G401 (cell line): ENCODE measurements at places on chromosomes 7 and 10. TPM values are rescaled to one million over a fixed set of nuclear protein-coding genes. Genes with fewer than 3 reads are reported as not detected.

DNA sequence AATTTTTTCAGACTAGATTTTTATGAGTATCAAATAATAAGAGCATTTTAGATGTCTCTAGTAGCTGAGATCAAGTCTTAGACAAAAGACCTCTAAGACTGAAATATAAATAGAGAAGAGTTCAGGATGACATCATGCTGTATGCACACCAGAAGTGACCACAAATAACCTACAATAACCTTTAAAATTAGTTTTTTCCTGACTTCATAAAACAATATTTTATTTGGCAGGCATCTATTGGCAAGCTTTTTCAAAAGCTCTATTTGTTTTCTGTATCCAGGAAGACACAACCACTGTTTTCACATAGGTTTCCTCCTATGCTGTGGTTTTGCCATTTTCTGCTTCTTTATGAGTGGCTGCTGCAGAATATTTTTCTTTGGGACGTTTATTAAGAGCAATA lies 359.1 kb downstream of the CRPPA start:
- no peak for DNase-seq

DNA sequence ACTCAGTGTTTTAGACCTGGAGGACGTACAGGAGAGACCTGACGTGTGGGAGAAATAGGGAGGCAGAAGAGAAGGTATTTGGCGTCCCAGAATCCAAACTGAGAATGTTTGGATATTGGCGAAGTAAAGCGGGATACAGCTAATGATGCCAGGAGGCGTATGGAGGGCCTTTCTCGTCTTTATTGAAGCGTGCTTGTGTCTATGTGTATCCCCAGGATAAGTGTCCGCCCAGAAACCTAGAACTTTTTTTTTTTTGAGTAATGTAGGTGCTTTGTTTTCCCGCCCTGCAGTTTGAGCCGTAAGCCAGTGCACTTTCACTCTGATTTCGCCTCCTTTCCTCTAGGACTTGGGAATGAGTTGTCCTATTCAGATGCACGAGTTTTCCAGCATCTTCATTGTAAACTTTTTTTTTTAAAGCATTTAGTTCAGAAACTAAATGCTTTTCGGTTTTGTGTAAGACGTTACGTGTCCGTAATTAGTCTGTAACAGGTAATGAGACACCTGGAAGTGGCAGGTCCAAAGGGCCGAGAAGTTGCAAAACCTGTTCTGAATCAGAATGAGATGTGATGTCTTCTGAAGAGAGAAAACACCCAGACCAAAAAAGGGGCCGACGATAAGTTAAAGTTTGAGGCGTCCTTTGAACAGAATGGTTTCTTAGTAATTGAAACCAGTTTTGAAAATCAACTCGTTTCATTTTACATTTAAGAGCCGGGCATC lies 746 bp downstream of the ARL5B start:
- peak; percentile 55 for DNase-seq

DNA sequence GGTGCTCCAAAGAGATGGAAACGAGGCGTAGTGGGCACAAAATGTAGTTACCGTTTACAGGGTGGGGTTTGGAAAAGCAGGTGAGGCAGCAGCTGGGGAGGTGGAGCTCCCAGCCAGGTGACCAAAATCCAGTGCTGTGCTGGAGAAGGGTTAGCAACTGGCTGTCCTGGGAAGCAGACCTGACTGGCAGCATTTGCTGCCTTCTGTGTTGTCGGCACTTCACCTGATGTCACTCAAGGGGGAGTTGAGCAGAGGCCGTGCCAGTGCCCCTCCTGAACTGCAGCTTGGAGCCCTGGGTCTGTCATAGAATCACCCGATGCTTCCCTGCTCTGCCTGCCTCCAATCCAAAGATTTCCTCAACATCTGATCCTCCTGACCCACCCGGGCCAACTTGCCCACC lies 12.8 kb downstream of the GCK start:
- no peak for DNase-seq

DNA sequence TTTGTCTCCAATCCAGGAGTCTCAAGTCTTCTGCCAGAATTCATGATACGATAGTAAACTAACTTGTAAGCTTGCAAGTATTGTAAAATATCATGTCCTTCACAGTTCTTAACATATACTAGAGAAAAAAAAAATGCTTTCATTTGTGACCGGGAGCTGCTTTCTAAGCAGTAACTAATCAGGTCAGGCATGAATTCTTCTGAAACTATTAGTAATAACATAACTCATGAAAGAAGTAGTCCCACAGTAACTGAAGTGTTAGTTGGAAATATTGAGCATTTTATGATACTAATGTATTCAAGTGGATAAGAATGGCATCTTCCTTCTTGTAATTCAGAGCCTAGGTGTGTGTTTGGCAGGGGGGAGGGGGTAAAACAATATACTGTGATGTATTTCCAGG lies 665.6 kb downstream of the DNAJB9 start:
- DNase-seq, result no peak

DNA sequence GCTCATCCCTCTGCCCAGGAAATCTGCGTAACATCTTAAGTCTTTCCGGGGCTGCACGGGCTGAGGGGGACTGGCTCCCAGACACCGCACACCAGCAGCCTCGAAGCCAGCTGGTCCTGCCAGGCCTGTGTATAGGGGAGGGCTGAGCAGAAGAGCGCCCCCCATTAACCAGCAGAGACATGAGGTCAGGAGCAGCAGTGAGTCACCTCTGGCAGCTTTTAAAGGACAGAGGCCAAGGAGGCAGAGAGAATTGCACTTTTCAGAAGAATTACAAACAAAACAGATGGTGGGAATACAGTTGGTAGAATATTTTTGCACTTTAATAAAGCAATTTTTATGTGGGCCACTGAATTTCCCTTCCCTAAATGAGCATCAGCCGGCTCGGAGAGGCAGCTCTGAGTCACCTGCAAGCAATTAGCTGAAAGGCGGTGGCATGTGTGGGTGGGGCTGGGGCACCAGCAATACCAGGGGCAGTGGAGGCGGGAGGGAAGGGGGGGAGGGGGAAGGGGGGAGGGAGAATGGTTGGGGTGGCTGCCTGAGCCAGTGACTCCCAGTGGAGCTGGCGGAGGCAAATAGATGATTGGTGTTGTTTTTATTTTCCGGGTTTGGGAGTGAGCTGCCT lies 39.1 kb downstream of the GOLGA7B start:
- no peak for DNase-seq

GRCh38 chr10:78626471-78626870 lies 442.3 kb upstream of the ZMIZ1 start:
- DNase-seq, result peak; percentile 93

DNA sequence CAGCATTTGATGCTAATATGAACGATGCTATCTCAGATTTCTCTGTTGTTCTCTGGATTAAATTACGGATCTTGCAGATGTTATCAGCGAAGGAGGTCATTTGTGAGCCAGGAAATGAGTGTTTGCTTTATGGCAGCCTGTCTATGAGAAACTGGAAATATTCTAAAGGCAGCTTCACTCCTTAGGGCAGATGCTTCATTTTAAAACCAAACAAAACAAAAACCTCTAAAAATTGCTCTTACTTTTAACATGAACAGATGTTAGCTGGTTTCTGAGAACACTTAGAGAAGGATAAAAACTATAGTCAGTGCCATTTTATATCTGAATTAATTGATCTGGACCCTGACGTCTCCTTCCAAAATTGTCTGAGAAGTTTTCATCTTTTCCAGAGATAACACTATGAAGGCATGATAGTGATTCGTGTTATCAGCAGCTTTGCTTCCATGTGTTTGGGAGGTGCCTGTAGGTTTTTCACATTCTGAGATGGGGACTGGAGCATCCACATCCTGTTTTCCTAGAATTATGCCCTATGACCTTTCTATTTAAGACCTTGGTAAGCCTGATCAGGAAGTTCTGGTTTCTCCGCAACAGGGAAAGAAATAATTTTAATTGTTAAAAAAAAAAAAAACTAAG lies 53.1 kb downstream of the CPED1 start:
- DNase-seq, result no peak

DNA sequence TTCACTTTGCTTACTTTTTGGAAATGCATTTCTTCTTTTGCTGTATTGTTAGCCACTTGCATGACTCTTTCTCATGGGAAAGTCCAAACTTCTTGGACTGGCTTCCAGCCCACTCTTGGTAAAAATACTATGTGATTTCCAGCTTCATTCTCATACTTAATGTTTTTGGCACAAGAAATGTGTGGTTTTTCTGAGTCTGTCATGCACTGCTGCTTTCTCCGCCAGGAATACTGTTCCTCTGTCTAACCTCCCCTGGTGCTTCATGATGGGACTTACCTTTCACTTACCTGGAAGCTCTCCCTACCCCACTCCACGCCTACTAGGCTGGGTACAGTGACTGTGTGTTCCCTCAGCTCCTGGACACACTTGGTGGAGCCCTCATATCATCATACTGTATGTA lies 18.7 kb downstream of the MGAM2 start:
- DNase-seq, result no peak

GRCh38 chr7:41730161-41730560 lies 27.3 kb upstream of the INHBA start:
- no peak for DNase-seq

GPR26 gene
- not detected in 2 replicates for total RNA-seq

DNA sequence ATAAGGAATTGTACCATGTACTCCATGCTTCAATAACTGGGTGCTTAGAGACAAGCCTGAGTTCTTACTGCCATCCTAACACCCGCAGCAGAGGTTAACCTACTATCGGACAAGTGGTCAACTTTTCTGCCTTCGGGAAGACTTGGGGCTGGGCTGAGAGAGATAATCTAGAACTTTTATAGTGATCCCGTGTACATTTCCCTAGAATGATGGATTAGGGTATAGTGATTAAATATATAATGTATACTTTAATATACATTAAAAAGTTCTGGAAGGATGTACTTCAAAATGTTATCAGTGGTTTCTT lies 12.2 kb upstream of the HNRNPF start:
- no peak for DNase-seq

TUBAL3 gene
- total RNA-seq, result not detected in 2 replicates

- DNase-seq, result no peak
Measured at GRCh38 chr7:104971290-104972071, 42.5 kb upstream of the KMT2E start.

MACROH2A2 gene
- 83.1 and 100 TPM in 2 replicates for total RNA-seq

IKZF1 gene
- not detected in 2 replicates for total RNA-seq

PILRB gene
- total RNA-seq, result 14.7 and 21.5 TPM in 2 replicates

DNA sequence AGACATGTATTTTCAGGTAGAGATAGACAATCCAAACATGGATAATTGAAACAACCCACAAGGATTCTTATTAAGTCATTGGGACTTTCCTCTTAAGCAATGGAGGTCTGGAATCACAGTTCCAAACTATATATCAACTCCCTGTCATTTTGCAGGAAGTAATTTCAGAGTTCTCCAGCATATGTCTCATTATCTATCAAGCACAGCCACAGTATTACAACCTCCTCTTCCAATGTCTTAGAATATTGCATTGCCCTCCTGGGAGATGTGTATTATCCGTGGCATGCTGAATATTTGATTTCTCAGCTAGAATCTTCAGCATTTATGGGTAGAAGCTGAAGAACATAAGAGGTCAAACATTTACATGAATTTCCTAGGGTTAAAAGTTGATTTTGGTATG lies 1255.8 kb downstream of the SORCS1 start:
- no peak for DNase-seq

RBP4 gene
- not detected in 2 replicates for total RNA-seq

PKD2L1 gene
- not detected in 2 replicates for total RNA-seq

GRCh38 chr7:95776561-95777185 lies 4.3 kb downstream of the DYNC1I1 start:
- DNase-seq, result peak; percentile 94

- DNase-seq, result peak; percentile 96
Measured at GRCh38 chr10:11147722-11148121, 130.1 kb downstream of the CELF2 start.

CALHM3 gene
- total RNA-seq, result not detected in 2 replicates

- DNase-seq, result no peak
Measured at GRCh38 chr7:91050677-91051076, 213.6 kb upstream of the FZD1 start.

SP8 gene
- total RNA-seq, result not detected in 2 replicates

DNA sequence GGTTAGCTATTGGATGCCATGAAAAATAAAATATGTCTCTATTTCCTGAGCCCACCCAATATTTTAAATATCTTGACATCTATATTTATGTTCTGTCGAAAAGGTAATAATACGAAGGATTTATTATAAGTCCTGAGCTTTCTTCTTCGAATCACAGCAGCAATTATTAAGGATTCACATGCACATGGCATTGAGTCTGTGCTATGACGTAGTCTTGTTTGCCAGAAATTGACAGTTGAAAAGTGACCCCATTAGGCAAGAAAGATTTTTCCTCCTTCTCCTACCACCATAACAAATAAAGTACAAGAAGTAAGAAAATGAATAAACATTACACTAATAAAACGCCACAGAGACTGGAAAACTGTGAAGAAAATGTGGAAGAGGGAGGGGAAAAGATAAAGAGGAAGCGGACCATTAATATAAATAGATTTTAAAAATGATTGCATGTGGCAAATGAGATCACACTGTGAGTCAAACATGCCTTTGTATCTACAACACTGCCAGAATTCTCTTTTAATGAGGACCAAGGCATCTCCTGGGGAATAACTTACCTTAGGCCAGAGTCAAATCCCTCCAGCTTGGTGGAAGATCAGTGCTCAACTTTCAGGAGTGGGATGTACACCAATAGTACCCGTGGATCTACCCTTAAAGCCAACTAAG lies 21.6 kb downstream of the FZD1 start:
- DNase-seq, result no peak

GRCh38 chr7:1814089-1814811 lies 144.2 kb downstream of the ELFN1 start:
- DNase-seq, result no peak

- DNase-seq, result no peak
Measured at GRCh38 chr7:28291559-28291958, 111.0 kb upstream of the JAZF1 start.

GRCh38 chr10:111999205-111999914 lies 184.2 kb downstream of the GPAM start:
- DNase-seq, result no peak

DNA sequence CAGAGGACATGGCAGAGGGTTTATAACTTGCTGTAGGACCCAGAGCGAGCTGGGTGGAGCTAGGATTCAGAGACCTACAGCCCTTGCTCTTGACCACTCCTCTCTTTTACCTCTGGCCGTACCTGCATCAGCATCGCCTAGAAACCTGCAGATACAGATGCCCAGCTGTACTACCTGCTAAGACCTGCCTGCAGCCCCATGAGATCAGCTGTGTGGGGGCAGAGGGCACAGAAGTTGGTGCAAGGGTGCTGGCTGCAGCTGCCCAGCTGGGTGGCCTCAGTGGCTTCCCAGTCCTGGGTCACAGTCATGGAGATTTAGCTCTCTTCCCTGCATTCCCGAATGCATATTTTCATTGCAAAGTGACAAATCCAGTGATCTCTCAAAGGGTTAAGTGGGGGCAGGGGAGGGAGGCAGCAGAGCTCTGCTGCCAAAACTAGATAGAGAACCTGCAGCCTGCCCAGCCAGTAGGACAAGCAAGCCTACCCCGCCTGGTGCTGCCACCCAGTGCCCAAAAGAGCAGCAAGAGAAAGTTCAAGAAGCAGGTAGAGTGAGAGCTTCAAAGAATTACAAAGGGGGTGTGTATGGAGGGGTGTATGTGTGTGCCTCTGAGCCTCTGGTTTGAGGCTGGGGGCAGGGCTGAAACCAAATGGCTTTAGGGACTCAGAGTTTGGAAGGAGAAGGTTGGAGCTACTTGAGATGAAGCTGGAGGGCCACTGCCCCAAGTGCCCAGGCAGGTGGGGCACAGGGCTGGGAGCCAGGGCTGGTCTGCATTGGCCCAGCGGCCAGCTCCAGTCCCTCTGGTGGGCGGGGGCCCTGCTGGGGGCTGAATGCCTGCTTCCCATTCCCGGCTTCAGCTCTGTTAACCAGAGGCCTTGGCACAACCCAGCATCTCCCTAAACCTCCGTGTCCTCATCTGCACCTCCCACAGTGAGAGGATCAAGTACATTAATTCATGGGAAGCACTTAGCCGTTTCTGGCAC lies 6.9 kb downstream of the FAM241B start:
- DNase-seq, result peak; percentile 80

CARD11 gene
- total RNA-seq, result 0.12 TPM in 1 of 2 replicates, not detected in the other
